ENCODE measurements at places on chromosomes 7 and 10.

DNA sequence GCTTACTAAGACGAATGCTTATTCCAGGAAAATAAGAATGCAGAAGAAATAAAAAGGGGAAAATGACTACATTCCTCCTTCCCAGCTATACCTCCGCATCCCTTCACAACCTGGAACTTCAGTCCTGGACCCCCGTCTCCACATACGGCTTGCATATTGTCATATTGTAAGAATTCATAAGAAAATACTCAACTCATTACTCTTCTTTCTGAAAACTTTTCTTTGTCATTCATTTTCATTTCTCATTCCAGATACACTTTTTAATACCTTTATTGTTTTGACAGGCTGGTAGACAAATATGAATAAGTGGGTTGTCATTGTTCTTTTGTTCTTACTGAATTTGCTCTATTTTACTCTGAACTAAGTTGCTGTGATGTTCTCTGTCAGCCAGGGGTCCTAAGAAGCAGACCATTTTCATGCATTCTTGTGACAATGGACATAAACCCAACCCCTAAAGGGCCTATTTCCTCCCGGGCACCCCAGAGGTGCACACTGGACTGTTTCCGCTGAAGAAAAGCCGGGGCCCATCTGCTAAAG lies 23.3 kb upstream of the SFTPA2 start:
- no peak for DNase-seq

DNA sequence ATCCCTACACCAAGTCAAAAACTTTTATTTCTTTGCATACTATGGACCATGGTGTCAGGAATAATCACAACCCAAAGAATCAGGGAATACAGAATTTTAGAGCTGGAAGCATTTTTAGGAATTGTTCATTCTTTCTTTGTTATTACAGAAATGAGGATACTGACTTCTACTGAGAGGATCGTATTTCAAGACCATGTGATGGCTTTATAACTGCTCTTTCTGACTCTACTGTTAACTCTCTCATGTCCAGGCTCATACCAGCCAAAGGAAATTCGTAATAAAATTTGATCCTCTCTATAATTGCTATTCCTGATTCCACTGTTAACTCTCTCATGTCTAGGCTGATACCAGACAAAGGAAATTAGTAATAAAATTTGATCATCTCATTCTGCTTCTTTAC lies 1050.9 kb upstream of the C7orf33 start:
- DNase-seq: no peak

DNA sequence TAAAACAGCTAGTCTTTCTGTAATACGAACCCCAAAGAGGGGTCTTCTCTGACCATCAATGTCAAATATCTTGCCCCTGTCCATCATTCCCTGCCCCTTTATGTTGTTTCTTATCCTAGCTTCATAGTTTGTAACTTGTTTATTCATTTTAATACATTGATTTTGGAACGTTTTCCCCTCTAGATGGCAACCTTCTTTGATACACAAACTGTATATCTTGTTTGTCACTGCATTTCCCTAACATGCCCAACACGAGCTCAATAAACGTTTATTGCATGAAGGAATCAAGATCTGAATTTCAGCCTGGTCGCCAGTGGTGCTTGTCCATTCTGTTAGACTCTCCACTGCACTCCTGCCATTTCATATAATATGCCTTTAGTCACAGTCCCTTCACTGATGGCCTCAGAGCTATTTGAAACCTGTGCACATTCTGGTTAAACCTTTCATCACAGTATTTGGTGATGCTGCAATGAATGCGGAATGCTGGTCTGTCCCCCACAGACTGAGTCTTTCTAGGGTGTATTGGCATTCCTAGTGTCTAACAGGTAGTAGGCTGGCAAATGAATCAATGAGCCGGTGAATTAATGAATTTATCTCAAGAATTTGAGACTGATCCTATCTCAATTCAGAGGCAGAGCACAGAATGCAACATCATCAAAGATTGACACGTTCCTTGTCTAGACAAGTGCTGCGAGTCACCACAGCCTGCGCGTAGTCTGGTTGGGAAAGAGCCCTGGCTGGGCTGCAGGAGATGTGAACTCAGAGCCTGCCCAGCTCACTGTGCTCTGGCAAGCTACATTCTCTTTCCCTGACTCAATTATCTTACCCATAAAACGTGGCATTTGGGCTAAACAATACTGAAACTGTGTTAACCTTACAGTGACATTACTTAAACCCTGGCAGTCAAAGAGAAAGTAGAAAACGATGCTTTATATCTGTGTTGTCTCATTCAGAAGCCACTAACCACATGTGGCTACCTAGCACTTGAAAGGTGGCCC lies 55.2 kb upstream of the FRMD4A start:
- no peak for DNase-seq

DNA sequence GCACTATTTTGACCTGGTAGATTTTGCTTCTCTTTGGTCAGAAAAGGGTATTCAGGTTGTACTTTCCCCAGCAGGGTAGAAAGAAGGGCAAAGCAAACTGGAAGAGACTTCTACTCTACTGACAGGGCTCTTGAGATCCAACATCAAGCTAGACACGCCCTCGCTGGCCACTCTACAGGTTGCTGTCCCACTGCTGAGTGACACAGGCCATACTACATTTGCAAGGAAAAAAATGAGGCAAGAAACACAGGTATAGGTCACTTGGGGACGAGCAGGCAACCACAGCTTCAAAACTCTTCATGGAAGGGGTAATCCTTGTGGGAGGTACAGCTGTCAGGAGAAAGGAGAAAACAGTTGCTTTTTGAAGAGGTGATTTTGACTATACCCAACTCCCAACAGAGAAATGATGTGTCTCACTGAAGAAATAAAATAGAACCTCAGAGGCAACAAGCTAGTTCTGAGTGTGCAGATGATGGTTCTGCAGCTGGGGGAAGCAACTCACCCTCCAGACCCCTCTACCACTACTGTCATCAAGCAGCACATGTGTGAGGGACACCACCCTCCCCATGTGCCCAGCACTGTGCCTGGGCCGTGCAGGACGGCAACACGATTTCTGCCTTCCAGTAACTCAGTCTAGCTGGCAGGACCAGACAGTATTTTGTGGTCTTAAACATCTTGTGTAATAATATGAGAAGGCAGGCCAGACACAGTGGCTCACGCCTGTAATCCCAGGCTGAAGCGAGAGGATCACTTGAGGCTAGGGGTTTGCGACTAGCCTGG lies 16.3 kb downstream of the AKR1B1 start:
- DNase-seq: no peak

DNA sequence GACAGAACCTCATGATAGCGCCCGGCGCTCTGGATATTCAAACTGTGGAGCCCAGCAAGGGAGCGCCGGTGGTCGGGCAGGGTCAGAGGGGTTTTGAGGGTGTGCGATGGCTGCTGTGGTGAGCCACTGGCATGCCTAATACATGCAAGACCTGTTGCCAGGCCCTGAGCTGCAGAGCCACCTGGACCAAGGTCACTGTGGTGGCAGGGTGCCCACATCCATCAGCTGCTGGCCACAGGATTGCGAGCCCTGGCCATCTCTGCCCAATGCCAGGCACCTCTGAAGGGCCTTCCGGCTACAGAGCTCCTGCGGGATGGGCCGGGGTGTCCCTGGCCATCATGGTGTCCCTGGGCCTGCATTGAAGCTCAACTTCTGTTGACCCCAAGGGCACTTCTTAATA lies 123.0 kb upstream of the TNRC18 start:
- DNase-seq: no peak

GRCh38 chr10:132076578-132077081 lies 10.9 kb downstream of the JAKMIP3 start:
- no peak for DNase-seq

DNA sequence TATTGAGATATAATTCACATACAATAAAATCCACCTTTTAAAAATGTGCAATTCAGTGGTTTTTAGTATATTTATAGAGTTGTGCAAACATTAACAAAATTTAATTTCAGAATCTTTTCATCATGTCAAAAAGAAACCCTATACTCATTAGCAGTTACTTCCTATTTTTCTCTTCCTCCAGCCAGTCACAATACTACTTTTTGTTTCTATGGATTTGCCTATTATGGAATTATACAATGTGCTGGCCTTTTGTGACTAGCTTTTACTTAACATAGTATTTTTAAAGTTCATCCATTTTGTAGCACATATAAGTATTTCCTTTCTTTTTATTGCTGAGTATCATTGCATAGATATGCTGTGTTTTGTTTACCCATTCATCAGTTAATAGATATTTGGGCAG lies 199.9 kb upstream of the IMMP2L start:
- DNase-seq: no peak

DNA sequence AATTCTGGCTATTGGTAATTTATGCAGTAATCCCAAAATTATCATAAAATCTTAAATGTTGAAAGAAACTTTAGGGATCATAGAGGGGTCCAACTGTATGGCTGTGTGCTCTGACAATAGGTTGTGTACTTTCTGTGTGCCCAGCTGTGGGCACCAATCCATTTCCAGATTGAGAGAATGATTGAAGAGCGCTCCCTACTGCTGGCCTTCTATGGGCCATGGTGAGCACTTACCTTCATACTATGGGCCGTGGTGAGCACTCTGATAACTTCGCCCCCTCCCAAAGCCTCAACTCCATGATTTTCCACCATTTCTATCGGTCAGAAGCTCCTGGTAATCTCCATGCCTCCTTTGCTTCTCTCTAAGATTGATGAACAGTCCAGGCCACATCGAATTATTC lies 118.6 kb downstream of the STRA8 start:
- no peak for DNase-seq

DNA sequence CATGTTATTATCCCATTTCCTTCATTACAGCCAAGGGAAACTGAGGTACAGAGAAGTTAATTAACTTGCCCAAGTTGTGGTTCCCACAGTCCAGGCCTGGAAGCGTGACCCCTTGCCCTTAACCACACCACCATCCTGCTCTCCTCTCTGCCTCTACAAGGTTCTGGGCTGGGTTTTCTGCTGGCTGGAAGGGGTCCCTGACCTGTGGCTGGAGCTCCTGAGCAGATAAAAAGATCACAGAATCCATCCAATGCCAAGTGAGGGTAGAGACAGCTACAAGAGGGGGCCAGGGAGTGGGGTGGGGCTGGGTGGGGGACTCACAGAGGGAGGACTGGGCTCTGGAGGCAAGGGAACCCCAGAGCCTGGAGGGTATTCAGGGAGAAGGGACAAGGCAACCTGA lies 9.7 kb downstream of the ASB10 start:
- no peak for DNase-seq

- DNase-seq: no peak
Measured at GRCh38 chr10:51770709-51771108, 71.3 kb upstream of the CSTF2T start.

GRCh38 chr7:2921653-2922347 lies 77.7 kb upstream of the GNA12 start:
- DNase-seq: no peak
